ENCODE measurements at places on chromosomes 4 and X.

- DNase-seq: no peak
Measured at GRCh38 chr4:74030285-74030684, 8.2 kb downstream of the CXCL3 start.

DNA sequence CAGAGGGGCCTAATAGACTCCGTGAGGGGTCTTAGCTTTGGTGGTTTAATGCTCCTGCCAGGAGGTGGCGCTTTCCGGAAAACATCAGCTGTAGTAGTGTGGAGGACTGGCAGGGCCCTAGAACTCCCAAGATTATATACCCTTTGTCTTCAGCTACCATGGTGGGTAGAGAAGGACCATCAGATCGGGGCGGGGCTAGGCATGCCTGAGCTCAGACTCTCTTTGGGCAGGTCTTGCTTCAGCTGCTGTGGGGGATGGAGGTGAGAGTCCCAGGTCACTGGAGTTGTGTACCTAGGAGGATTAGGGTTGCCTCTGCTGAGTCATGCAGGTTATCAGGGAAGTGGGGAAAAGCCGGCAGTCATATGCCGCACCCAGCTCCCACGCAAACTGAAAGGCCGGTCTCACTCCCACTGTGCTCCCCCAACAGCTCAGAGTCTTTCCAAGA lies 63.0 kb upstream of the AGA start:
- DNase-seq: no peak

- DNase-seq: no peak
Measured at GRCh38 chr4:38130884-38131283, 170.7 kb downstream of the PTTG2 start.

DNA sequence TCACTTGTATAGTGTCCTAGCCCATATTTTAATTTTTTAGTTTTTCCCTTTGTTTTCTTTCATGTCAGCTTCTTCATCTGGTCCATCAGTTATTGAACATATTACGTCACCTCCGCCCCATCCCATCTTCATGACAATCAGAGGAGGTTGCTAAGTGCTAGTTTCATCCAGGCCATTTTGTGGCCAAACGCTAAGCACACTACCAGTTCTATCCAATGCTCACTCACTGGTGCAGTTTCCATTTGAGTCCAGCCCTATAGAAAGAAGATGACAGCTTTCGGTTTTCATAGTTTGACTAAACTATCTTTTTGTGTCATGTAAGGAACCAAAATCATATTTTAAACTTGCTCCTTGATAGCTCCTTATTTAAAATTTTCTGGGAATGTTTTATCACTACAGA lies 304.2 kb downstream of the TENM3 start:
- no peak for DNase-seq

GRCh38 chr4:69760455-69760854 lies at the start of gene SULT1B1:
Gene SULT1B1, minus strand, starts transcription at chr4:69760620. Its CDS starts 5,403 bp downstream, at chr4:69755217.
- DNase-seq: no peak

DNA sequence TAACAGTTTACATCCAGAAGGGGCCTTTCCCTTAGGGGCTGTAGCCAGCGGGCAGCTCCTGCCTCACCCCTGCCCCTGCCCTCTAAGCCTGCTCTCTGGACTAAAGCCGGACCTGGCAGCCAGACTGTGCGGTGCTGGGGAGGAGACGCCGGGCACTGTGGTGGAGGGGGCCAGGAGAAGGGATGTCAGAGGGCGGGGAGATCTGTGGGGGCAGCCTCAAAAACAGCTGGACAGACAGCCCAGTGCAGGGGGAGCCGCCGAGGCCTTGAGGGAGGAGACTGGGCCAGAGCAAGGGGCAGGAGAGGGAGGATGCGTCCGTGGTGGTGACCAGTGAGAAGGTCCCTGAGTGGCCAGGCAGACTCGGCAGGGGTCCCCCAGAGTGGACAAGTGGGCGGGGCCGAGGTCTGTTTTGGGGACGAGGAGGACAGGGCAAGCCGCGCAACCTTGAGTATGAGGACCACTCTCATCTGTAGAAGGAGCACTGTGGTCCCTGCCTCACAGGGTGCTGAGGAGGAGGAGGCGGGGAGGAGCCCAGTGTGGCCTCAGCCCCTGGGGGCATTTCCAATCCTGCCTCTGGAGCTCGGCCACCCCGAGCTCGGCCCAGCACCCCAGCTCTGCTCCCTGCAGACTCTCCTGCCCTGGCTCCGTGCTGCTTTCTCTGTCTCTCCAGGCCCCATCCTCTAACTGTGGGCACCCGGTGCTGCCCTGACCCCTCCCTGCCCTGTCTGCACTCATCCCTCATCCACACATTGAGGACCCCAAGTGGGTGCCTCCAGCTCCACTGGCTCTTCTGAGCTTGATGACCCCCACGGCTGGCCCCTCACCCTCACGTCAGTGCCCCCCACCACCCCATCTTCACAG lies 59.2 kb upstream of the NKX1-1 start:
- no peak for DNase-seq

Measured in trophoblast cell (in vitro differentiated cells and primary cell).